ENCODE measurements at places on chromosomes 7 and 10.
A peak's percentile ranks its signal among the peaks of the same experiment; 100 is the strongest.

GRCh38 chr7:69800495-69800894 is 202.2 kb downstream of the AUTS2 start:
- peak; percentile 54 for DNase-seq

DNA sequence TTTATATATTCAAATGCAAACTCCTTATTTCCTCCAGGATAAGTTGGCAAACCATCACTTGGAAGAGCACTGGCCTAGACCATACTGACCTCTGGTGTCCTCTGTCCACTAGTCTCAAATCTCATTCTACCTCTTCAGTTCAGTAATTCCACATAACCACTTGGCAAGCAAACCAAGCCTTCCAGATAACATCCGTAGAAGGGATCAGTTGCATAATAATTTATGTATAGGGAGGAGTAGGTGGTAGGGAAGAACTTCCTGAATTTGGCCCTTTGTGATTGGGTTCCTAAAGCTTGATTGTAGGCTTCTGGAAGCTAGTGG is 55.0 kb downstream of the WAC start:
- DNase-seq = peak; percentile 66

GRCh38 chr7:76037310-76037709 is 10.5 kb downstream of the STYXL1 start:
- DNase-seq = no peak

- DNase-seq = no peak
Measured at GRCh38 chr7:28211006-28211405, 30.4 kb upstream of the JAZF1 start.

DNA sequence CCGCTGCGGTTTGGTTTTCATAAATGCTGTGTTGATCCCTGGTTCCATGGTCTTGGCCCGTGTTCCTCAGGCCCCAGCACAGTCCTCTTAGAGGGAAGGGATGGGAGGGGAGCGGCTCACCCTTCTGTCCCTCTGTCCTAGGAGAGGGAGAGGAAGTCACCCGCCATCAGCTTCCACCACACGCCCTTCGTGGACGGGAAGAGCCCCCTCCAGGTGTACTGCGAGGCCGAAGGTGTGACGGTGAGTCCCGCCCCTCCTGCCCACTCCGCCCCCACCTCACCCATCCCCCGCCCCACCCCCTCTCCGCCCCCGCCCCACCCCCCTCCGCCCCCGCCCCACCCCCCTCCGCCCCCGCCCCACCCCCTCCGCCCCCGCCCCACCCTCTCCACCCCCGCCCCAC is 37.5 kb upstream of the DPYSL4 start:
- no peak for DNase-seq

DNA sequence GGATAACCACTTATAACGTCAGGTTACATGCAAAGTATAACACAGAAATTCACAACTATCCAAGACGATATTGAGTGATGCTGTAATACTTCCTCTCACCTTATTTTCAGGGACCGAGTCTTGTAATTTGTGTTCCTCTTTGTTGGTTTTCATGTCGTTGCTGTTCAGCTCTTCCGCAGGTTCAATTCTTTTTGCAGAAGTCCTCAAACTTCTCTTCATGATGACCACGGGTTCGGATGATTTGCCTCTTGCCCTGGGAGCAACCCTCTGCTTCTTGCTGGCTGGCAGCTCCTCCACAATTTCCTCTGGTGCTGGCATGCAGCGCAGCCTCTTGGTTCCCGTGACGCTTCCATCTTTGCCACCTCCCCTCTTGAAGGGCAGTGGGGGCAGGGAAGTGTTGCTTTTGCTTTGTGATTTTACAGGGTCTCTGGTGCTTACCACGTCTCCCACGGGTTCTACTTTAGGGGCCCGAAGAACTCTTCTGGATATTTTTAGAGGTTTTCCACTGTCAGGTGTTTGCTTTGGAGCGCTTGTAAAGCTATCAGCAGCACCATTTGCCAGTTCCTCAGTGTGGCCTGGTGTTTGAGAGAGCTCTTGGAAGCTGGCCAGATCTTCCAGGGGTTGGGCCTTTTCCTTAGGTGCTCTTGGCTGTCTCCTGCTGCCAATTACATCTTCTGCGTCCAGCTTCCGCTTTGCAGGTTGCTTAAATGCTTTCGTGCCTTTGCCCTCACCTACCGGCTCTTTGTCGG is 23.6 kb downstream of the MKI67 start:
- no peak for DNase-seq

DNA sequence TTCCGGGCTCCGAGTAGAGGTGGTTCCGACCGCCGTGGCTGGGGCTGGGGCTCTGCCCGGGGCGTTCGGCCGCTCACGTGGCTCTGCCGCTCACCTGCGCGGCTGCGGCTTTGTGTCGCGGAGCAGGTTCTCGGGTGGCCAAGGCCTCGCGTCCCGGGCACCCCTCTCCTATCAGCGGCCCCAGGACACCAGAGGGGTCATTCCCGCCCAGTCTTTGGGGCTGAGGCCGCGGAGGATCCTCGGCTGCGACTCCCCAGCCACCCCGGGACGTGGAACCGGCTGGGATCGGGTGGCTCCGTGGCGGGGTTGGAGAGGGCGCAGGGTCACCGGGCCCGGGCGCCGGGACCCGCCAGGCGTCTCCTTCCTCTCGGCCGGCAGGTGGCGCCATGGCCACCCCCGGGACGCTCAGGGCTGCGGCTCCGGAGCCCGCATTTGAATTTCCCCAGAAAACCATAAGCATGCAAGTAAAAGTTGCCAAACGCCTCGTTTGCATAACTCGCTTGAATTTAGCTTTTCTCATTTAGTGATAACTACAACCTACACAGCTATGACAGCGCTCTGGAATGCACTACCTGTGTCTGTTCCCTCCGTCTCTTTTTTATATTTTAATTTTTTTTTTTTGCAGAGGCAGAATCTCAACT is 1.2 kb downstream of the COL26A1 start:
- DNase-seq = peak; percentile 63

GRCh38 chr7:43318188-43318770 is 205.8 kb downstream of the HECW1 start:
- DNase-seq = no peak

DNA sequence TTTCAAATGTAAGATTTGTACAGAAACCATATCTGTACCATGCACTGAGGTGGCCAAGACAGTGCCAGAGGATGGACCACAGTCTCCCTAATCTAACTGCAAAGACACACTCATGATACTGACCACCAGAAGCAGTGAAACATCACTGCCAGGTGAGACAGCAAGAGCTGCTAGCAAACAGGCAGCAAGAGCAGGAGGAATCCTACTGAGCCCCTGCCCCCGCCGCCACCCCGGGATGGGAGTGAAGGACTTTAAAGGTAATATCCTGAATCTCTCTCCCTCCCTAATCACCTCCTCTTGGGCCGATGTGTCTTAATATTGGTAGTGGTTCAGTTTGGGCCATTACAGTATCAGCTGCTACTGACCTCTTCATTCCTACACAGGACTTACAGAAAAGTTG is 144.3 kb downstream of the XPNPEP1 start:
- DNase-seq = no peak

GRCh38 chr7:444606-445005 is 75.0 kb downstream of the PDGFA start:
- no peak for DNase-seq

DNA sequence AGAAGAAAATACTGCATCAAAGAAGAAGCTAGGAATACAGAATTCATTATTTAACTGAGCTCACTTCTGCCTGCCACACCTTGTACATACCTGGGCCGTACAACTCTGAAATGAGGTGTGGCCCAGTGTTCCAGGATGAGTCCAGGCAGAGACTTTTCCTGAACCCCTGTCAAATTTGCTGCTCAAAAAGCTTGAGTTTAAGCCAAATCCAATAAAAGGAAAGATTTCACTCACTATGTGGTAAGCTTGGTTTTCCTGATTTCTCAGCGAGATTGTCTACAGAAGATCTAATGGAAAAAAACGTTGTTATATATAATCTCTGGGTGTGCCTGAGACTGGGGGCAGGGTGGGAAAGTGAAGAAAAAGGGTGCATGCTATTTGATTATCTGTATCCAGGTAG is 72.1 kb upstream of the EGFR start:
- DNase-seq = no peak

GRCh38 chr7:17640730-17641377 is 299.4 kb downstream of the SNX13 start:
- DNase-seq = peak; percentile 30

GRCh38 chr10:114957673-114958072 is 19.7 kb downstream of the TRUB1 start:
- DNase-seq = no peak

DNA sequence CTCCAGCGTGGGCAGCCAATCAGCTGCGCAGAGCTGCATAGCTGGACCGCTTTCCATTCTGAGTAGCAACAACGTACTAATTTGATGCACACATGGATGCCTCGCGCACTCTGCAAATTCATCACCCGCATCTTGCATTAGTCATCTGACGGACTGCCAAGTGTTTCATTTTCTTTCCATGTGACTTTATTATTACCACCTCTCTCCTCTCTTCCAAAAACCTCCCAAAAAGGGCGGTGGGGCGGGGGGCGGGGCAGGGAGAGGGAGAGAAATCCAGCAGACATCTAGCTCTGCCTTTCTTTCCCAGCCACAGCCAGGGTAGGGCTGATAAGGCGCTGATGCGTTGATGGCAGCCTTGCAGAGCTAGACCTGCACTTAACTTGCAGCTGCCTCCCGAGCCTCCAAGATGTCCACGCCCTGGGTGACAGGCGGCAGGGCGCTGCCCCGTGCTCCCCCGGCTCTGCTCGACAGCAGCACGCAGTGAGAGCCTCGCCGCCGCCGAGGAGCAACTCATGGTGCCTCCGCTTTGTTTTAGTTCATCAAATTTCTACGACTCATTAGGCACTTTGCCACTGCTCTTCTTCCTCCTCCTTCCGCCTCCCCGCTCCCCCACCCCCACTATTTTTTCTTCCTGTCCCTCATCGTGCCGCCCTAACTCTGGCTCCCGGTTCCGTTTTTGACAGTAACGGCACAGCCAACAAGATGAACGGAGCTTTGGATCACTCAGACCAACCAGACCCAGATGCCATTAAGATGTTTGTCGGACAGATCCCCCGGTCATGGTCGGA is 147.3 kb downstream of the CELF2 start:
- peak; percentile 89 for DNase-seq

- no peak for DNase-seq
Measured at GRCh38 chr7:101395376-101395775, 32.7 kb downstream of the COL26A1 start.

DNA sequence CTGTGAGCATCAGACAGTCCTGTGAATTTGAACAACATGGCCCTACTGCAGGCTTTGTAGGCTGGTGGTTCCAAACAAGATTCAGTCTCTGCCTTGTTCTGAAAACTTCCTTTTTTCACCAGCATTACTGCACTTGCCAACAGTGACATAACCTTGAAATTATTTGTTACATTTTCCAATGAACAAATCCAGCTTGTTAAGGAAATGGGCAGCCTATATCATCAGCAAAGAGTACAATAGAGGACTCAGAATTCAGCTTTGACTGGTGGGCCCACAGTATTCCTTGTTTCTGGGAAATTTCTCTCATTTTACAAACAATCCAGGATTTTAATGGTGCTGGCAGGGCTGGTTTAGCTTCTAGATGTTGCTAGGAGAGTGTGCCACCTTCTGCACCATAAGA is 703.7 kb upstream of the FZD8 start:
- no peak for DNase-seq

GRCh38 chr7:128190051-128190647 is 50.9 kb upstream of the LEP start:
- no peak for DNase-seq

- DNase-seq = no peak
Measured at GRCh38 chr7:150896562-150897209, 44.4 kb downstream of the AOC1 start.

GRCh38 chr7:18547509-18548187 is 52.1 kb downstream of the HDAC9 start:
- DNase-seq = no peak

GRCh38 chr7:123028339-123028738 is 32.8 kb upstream of the TAS2R16 start:
- DNase-seq = no peak

GRCh38 chr7:88317422-88317821 is 10.7 kb upstream of the STEAP4 start:
- DNase-seq = no peak

DNA sequence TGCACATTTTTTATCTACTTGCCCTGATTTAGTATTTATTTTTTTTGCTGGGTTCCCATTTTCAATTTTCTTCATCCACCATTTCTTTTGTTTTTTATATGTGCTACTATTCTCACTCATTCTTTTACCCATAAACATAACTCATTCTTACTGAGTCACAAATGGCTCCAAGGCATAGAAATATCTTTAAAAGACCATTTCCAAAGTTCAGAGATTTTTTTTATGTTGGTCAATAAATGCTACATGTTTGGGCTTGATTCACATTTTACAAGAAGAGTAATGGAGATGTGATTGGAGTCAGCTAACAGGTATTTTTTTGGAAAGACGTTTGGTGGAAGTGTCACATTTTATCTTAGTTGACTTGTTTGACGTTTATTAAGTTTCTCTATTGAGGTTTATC is 1303.2 kb upstream of the LRRTM3 start:
- DNase-seq = no peak

GRCh38 chr7:155210356-155210755 is 87.3 kb upstream of the INSIG1 start:
- no peak for DNase-seq

DNA sequence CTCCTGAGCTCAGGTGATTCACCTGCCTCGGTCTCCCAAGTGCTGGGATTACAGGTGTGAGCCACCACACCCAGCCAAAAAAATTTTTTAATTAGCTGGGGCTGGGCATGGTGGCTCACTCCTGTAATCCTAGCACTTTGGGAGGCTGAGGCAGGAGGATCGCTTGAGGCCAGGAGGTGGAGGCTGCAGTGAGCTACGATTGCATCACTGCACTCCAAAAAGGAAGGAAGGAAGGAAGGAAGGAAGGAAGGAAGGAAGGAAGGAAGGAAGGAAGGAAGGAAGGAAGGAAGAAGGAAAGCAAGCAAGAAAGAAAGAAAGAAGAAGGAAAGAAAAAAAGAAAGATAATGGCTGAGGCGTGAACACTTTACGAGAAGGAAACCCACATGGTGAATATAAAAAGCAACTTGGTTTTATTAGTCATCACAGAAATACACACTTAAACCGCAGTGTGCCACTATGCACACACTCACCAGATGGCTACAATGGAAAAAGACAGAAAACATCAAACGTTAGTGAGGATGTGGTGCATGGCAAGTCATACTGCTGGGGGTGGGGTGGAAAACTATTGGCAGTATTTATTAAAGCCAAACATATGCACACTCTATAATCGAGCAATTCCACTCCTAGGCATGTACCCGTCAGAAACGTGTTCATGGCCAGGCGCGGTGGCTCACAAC is 4.4 kb upstream of the CCL26 start:
- DNase-seq = peak; percentile 48

Measured in COLO829 (cell line).